Activated CD4-positive, alpha-beta T cell treated with anti-CD3 and anti-CD28 coated beads for 24 hours (primary cell): ENCODE measurements at places on chromosomes 4 and X.

DNA sequence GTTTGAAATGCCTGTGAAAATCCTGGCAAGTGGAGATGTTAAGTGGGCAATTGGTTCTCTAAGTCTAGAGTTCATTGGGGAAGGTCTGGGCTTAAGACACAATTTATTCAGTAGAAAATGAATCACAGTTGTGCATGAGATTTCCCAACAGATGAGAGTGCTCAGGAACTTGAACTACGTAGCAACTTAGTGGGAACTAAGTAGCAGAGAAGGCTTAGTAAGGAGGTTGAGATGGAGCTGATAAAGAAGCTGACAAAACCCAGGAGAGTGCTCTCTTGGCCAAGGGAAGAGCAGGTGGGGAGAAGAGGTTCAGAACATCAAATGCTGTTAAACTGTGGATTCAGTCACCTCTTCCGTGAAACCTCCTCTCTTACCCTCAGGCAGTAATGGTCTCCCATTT, 33.0 kb downstream of the AFF1 start:
- DNase-seq: no peak

- no peak for DNase-seq
Measured at GRCh38 chr4:159451006-159451405, 348.1 kb downstream of the RAPGEF2 start.

GRCh38 chr4:155738548-155738947, 20.3 kb upstream of the GUCY1B1 start:
- DNase-seq: no peak

- no peak for DNase-seq
Measured at GRCh38 chr4:112840061-112840460, 203.1 kb downstream of the LARP7 start.

- no peak for DNase-seq
Measured at GRCh38 chr4:100872811-100873210, 355.0 kb upstream of the EMCN start.

- peak; percentile 38 for DNase-seq
Measured at GRCh38 chrX:47366041-47366722, 4.2 kb upstream of the ZNF157 start.

DNA sequence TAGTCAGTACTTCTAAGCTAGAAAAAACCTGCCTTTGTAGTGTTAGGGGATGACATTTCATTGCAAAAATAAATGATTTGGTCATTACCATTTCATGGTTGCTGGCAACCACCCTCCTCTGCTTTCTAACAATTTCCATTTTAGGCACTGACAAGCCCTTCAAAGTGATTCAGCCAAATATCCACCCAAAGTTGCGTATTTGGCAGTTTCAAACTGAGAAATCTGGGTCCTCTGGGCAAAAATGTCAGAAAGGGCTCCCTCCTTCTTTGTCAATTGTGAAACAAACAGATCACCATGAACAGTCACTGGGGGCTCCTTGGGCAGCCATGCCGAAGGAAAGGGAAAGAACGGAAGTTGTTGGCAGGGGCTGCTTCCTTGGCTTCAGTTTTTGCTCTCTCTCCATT, 33.0 kb downstream of the PLAC1 start:
- no peak for DNase-seq

DNA sequence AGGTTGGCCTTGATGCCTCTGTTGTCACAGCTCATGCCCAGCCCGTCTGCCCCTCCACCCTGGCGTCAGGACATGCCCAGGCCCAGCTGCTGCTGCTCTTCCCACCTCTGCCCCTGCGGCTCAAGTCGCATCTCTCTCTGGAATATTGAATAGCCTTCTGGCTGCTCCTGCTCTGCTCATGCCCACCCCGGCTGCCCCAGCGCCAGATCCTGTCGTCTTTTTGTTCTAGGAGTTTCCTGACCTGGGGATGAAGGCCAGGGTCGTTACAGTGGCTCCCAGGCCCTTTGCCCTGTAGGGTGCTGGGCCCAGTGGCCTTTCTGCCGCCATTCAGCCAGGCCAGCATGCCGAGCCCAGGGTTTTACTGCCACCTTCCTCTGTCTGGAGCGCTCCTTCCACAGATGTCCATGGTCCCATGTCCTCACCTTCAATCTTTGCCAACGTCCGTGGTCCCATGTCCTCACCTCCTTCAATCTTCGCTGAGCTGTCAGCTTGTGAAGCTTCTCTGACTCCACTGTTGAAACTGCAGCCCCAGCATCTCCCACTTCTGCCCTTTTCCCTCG, 9.7 kb downstream of the MAEA start:
- no peak for DNase-seq

DNA sequence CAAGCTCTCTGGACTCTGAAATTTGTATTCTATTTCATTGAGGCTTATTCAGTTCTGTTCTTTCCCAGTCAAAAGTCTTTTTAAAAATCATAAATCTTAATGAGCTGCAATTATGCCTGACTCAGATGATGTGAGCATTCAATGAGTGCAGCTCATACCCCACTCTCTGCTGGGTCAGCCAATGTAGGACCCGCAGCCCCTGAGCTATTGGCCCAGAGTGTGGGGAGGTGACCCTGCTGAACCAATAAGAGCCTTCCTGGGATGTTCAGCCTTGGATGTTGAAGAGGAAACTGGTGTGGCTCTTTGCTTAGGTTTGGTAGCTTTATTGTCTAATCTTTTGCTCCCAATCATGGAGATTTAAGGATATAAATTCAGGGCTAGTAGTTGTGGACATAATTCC, 12.1 kb upstream of the TCEAL4 start:
- no peak for DNase-seq
